ENCODE measurements at places on chromosomes 12 and 14.

DNA sequence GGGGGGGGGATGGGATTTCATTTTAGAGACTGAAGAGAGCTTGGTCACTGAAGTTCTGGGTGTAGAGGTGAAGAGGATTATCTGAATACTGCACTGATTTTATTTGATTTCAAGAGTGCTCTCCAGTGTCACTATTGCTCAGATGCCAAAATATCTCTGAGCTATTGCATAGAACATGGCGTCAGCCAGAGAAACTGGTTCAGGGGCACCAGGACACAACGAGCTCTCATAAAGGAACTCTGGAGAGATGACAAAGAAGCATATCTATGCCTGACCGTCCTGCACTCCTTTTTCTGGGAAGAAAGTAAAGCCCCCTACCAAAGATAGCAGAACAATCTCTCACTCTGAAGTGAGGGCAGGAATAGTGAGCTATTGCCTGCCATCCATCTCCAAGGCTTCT, 2.0 kb downstream of the SLC7A8 start:
- no peak for DNase-seq

- no peak for DNase-seq
Measured at GRCh38 chr14:73339846-73340595, 102.7 kb downstream of the PAPLN start.

DNA sequence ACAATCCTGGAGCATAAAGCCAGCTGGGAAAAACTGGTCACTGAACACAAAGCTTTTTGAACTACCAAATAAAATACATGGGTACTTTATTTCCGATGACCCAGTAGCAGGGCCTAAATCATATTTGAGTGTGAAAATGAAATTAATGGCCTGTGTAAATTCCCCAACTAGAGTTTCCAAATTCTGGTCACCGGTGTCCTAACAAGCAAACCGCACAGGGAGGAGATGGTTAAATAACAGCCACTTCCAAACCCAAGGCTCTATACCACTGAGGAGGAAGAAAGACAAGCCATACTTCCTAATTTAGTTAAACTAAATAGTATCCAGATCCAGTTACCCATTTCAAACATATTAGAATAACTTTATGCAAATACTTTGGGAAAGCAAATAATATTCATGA, 40.1 kb upstream of the DUSP6 start:
- DNase-seq, result no peak

DNA sequence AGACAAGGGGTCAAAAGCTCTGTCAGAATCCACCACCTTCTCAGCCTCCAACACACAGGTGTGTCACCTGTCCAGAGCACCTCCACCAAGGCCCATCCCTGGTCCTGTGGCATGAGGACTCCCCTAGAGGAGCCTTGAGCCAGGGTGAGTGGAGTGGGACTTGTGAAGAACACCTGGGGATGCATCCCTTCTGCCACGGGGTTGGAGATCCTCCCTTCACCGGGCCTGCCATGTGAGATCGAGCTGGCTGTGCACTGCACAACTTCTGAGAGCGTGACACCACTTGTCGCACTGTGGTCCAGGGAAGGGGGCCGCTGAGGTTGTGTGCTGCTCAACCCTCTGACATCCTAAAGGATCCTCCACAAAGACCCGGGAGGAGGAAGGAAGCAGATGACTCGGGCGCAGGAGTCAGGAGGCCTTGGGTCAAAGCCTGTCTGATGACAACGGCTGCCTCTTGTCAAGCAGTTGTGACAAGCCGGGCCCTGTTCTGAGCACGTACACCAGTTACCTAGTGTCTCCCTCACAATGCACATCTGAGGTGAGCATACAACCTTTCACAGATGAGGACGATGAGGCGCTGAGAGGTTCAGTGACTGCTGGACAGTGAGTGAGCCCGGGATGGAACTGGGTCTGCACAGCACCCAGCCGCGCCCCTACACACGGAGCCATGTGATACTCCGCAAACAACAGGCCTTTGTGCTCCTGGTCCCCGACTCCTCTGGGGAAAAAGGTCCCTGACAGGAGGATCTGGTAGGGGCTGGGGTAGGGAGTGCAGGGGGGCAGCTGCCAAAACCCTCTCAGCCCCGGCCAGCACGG, 35.6 kb downstream of the CHGA start:
- peak; percentile 56 for DNase-seq

GRCh38 chr12:84075991-84076390, 836.6 kb downstream of the SLC6A15 start:
- DNase-seq, result no peak

- no peak for DNase-seq
Measured at GRCh38 chr12:104627231-104627989, 170.7 kb downstream of the CHST11 start.

DNA sequence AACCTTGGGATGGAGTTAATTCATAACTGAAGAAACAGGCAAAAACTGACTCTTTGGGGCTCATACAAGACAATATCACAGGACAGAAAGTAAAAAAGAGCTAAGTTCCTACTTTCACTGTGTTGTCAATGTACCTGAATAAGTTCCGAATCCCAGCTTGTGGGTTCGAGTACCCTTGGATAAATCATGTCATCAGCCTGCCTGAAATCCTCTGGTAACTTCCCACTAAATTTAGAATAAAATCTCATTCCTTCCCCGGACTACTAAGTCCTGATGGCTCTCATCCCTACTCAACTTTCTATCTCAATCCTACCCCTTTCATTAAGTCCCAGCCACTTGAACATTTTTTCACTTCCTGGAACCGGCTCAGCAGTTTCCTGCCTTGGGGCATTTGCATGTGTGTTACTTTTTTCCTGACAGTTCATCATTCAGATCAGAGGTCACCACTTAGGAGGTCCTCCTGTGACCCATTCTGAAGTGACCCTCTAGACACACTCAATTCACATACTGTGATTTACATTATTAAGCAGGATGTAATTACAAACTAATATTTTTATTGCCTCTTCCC, 12.7 kb downstream of the ERP29 start:
- DNase-seq, result no peak
